ENCODE measurements at places on chromosomes 3 and 15. TPM values are rescaled to one million over a fixed set of nuclear protein-coding genes. Genes with fewer than 3 reads are reported as not detected.

DNA sequence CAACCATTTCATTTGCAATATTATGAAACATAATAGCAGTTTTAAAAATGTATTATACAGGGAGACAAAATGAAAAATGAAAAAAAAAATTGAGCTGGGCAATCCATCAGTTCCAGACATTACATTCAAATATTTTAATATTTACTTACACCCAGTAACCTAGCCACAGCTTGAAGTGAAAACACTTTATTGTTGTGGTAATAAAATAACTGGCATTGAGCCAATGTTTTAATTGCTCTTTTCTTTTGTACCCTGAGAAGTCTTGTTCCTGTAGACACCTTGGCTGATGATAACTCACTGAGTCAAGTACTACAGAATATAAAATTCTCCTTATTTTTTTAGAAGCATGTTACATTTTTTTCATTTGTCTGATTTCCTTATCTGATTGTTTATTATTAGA lies 180.6 kb downstream of the ROBO1 start:
- peak; percentile 60 for DNase-seq

DNA sequence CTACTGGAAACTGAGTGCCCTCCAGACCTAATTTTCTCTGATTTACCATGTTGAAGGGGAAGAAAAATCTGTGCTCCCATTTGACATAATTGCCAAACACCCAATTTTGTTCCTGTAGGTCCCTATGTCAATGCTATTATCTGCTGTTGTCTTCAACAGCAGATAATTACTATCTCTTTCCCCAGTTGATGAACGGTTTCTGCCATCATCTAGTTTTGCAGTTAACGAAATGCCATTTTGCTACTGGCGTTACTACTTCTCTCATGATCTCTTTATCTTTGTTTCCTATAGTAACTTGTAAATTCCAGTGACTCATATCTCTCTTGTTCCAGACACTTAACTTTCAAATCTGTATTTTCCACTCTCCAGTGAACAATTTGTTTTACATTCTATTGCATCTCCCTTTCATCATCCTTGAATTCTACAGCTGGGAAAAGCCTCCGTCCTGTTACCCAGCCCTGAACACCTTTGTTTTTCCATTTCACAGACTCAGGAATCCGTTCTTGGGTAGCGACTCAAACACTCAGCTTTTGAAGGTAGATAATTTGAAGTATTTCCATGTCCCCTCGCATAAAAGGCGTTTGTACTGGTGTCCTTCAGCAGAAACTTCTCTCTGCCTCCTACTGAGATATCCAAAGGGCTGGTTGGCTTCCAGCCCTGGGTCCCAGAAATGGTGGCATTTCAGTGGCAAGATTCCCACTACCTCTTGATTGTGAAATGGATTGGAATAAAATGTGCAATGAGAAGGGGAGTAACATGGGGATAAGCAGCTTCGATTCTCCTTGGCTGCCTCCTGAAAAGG lies 111.7 kb downstream of the FOXB1 start:
- DNase-seq: no peak

NIPA2 gene
- 55.2 TPM for polyA plus RNA-seq

GRCh38 chr15:84818261-84819131 lies 1.3 kb downstream of the ALPK3 start:
- DNase-seq: peak; percentile 91

ATP2B2 gene
- not detected for polyA plus RNA-seq

- no peak for DNase-seq
Observed at GRCh38 chr15:72953306-72953705, 99.0 kb upstream of the NEO1 start.

GOLGA8S gene
- polyA plus RNA-seq: 0.04 TPM

FILIP1L gene
- polyA plus RNA-seq: 36.2 TPM

DNA sequence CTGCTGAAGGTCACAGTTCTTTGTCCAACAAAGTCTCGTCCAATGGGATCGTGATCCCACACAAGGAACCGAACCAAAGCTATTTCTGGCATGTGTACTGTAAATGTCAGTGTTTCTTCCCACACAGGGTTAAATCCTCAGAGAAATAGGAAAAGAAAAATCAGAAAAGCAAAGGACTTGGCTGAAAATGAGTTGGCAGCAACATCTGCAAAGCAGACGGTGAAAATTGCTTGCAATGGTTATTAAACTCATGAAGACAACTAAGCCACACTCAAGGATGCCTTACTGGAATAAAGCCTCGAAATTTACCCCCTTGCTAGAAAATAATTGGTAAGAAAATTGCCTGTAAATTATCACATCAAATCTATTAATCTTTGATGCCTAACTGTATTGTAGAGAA lies 195.2 kb upstream of the STRIT1 start:
- DNase-seq: no peak

CCR8 gene
- not detected for polyA plus RNA-seq

DNA sequence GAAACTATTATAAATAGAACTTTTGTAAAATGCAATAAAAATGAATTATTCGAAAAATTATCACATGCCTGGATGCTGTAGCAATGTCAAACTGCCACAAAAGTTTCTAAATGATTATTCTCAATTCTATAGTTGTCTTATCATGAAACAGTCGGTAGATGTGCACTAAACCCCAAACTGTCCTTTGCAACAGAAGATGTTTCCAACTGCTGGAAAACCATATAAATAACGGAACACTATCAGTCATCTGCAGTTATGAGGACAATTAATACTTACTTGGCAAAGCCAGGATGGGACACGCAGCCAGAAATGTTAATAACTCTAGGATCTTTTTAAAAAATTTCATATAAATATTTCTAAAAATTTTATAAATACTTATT lies 17.5 kb downstream of the EMC4 start:
- no peak for DNase-seq

DNA sequence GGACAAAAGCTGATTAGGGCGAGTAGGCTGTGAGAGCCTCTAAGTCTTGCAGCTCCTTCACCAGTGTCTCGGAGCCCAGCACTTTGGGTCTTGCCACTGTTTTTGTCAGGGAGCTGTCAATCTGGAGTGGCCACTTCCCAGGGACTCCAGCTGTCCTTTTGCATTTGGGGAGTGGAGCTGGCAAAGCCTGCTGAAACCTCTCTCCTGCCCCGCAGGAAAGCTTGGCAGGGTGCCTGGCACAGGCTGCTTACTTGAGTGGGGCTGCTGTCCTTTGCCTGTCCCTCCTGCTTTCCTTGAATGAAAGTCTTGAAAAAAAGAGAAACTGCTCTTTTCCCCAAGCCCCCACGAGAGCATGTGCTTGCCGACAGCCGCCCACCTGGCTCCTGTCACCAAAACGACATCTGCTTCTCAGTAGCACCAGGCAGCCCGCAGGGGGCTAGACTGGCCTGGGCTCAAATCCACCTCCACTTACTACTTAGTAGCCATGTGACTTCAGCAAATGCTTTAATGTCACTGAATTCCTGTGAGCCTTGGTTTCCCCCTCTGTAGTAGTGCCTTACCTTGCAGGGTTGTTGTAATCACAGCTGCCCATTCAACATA lies 13.7 kb downstream of the USP13 start:
- DNase-seq: peak; percentile 27

GABRR3 gene
- not detected for polyA plus RNA-seq

PDZRN3 gene
- polyA plus RNA-seq: not detected

DNA sequence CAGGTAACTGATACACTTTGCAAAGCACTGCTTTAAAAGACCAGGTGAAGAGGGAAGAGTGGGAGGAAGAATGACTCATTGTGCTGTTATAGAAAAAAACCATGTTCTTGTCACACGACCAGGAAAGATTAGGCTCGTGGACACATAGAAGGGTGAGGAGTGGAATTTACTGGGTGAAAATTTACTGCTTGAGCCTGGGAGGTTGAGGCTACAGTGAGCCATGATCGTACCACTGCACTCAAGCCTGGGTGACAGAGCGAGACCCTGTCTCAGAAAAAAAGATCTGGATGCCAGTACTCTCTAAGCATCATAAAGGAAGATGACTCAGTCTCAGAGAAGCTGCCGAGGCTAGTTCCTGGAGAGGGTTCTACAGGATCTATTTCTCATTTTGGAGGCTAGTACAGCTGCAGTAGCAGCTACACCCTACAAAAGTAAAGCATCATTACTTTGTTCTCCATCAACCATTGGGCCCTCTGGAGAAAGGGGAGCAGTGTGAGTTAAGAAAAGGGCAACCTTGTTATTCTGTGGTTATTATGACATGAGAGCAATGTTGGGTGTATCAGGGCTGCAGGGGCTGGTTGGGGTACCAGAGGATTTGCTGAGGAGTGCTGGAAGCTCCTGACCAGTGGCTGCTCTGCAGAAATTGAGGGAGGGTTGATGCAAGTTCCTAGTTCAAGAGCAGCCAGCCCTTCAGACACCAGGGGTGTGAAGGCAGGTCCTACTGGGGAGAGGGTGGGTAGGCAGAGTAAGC lies 75.4 kb downstream of the CMTM8 start:
- DNase-seq: peak; percentile 52

- no peak for DNase-seq
Observed at GRCh38 chr3:10426346-10427220, 78.8 kb downstream of the ATP2B2 start.

GRCh38 chr3:65490114-65490513 lies 548.6 kb downstream of the MAGI1 start:
- DNase-seq: no peak

DNA sequence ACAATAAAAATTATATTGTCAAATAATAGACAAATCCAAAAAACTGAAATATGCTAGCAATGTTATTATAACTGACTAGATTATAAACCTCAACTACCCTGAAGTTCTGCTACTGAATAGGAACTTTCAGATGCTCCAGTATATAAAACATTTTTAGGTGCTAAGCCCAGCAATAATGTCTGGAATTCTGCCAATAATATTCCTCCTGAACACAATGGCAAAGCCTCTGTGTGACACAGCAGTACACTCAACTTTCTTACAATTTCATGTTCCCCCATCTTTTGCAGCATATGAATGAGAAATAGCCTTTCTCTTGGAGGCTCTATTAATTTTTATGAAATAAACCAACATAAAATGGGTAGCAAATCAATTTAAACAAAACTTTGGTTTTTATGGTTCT lies 29.5 kb downstream of the ATOSA start:
- DNase-seq: peak; percentile 64

GRCh38 chr3:61333192-61333961 lies 82.1 kb upstream of the FHIT start:
- no peak for DNase-seq

HEXA gene
- 189 TPM for polyA plus RNA-seq

KIF23 gene
- 14.0 TPM for polyA plus RNA-seq

BFSP2 gene
- not detected for polyA plus RNA-seq

DNA sequence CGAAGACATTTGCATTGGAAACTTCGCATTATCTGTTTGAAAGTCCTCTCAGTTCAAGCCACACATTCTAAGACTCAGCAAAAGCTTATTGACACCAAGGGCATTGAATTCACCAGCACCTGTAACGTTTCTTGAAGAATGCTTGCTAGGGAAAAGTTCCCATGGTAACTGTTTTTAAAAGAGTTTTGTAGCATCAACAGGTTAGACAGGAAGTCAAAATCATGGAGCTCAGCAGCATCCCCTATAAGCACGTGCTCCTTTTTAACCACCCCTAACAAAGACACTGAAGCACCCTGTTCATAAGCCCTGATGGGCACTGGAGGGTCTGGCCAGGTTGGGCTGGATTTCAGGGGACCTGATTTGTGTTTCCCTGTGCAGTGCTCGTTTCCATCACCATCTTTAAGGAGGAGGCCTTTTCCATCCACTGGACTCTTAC lies 229.7 kb upstream of the BHLHE40 start:
- no peak for DNase-seq

GRCh38 chr15:82830427-82831173 lies 21.2 kb downstream of the WHAMM start:
- no peak for DNase-seq

All from endothelial cell of umbilical vein (primary cell).